ENCODE measurements at places on chromosomes 3 and 15.

DNA sequence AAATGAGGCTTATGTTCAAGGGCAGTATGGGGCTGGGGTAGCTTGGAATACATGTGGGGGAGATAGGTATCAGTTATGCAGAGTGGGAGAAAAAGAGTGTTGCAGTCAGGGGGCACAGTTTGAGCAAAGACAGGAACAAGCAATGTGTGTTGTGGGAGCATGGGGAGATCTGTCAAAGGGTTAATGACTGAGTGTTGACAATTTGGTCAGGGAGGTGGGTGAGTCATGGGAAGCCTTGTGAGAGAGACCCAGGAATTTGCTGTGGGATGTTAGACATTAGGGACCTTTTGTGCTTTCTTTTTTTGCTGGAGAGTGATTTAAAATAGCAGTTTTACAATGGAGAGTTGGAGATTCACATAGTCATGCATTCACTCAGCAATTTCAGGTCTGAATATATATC lies 221.6 kb upstream of the NR2E3 start:
- no peak for DNase-seq

- no peak for DNase-seq
Observed at GRCh38 chr15:60819360-60819759, 340.4 kb upstream of the ICE2 start.

GRCh38 chr3:69052472-69052898 lies 352 bp upstream of the TMF1 start:
- no peak for DNase-seq

GRCh38 chr3:50157827-50158529 lies 2.9 kb downstream of the SEMA3F start:
- no peak for DNase-seq

DNA sequence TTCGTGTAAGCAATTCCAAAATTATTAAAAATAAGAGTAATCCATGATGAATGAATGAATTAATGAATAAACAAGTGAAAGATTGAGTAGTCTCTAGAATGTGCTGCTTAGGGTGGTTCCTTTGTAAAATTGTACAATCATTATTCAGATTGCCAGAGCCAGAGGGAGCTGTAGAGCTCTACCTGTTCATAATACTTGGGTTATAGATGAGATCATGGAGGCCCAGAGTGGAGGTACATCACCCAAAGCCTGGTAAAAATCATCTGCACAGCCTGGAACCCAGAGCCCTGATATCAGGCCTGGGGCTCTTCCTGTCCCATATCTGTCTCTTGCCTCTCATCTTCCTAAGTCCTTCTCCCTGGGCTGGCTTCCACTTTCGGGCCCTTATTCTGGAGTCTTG lies 297.2 kb downstream of the RPLP1 start:
- no peak for DNase-seq

DNA sequence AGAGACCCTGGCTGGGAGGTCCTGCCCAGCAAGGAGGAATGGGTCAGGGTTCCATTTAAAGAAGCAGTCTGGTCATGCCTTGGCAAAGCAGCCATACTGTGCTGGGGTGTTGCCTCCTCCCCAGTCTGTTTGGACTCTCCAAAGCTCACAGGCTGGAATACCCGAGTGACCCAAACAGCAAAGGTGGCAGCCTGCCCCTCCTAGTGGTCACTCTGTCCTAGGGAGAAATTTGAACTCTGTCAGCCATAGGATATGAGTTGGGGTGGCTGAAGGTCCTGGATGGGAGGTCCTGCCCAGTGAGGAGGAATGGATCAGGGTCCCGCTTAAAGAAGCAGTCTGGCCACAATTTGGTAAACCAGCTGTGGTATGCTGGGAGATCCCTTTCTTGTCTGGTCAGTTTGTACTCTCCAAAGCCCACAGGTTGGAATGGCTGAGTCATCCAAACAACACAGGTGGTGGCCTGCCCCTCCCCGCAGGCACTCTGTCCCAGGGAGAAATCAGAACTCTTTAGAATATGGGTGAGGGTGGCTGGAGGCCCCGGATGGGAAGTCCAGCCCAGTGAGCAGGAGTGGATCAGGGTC lies 45.0 kb downstream of the CCR1 start:
- DNase-seq = no peak

- DNase-seq = no peak
Observed at GRCh38 chr3:187188931-187189330, 8.4 kb upstream of the RTP1 start.

DNA sequence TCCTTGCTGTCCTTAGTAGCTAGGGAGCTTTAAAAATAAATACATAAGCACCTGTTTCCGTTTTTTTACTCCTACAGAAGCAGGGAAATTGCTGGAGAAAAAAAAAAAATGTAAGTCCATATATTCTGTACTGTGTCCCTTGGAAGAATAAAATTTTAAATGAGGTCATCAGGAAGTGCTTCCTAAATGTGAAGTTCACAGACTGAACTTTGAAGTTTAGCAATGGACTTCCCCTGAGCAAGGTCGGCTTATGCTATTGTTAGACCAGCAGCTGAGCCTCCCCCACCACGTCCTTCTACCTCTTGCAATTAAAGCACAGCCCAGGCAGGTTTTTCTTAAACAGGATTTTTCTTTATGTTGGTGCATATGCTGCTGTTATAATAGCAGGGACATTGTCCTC lies 26.3 kb downstream of the LIPC start:
- no peak for DNase-seq

GRCh38 chr3:139260793-139261736 lies 82.8 kb upstream of the MRPS22 start:
- no peak for DNase-seq

DNA sequence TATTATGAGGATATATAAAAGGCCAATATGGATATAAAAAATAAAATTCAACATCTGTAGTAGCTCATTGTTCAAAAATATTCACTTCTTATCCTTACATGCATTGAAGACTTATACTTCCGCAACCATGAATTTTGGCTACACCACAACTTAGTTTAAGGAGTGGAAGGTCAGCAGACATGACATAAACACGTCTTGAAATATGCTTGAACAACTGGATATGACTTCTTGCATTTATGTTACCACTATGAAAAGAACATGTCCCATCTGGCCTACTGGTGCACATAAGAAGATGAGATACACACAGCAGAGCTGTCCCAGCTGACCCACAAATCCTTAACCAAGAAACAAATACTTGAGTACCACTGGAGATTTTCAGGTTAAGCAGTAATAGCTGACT lies 52.1 kb downstream of the MYO9A start:
- DNase-seq = no peak

GRCh38 chr3:38576131-38576525 lies 73.4 kb downstream of the SCN5A start:
- no peak for DNase-seq

- no peak for DNase-seq
Observed at GRCh38 chr3:134606033-134607025, 44.5 kb downstream of the KY start.

DNA sequence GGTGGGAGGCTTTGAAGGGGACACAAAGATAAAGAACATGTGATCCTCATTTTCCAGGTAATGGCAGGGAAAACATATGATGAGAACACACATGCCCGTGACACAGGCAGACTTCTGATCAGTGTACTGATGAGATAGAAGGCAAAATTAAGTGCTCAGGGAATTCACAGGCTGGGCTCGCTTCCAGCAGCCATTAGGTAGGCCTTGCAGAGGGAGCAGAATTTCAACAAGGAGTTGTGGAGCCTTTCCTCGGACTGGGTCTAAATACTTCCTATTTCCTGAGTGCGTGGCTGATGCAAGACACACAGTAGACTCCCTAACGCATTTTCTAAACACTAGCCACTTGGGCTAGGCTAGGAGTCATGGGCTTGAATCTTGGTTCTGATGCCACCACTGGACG lies 74.0 kb upstream of the ETV5 start:
- no peak for DNase-seq

DNA sequence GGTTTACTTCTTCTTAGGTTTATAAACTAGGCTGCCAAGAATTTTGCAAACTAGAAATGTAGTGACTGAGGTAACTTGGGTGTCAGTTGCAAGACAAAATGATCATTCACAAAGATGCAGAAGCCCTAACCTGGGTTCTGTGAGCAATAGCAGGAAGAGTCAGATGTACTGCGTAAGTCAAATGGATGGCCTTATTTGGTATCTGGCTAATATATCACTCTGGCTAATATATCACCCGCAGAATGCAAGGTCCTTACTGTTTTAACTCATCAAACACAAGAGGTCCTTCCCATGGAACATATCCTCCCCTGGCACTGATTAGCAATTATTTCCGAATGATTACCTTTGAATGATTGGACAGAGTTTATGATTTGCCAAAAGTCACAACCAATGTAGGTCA lies 37.4 kb downstream of the RBMS3 start:
- DNase-seq = no peak

GRCh38 chr3:41222501-41222900 lies 23.2 kb downstream of the CTNNB1 start:
- DNase-seq = no peak

DNA sequence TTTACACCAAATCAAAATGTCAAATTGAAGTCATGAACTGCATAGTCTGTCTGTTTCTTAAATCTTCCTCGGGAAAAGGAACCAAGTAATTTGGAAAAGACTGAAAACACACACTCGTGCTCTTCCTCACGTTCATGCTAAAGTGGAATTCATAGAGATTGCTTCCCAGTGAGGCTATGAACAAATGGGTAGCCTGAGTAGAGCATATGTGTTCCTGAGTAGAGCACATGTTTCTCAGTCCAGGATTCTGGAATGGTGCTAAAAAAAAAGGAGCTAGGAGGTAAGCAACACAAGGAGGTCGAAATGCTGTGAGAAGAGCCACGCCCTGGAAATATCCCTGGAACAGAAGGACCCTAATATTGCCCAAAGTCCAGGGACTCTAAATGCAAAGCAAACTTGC lies 494.2 kb upstream of the THBS1 start:
- DNase-seq = no peak

GRCh38 chr15:43299884-43300283 lies 30.5 kb downstream of the LCMT2 start:
- DNase-seq = no peak

GRCh38 chr3:65751123-65751700 lies 287.5 kb downstream of the MAGI1 start:
- no peak for DNase-seq

- DNase-seq = no peak
Observed at GRCh38 chr3:55780913-55781312, 293.8 kb upstream of the WNT5A start.

DNA sequence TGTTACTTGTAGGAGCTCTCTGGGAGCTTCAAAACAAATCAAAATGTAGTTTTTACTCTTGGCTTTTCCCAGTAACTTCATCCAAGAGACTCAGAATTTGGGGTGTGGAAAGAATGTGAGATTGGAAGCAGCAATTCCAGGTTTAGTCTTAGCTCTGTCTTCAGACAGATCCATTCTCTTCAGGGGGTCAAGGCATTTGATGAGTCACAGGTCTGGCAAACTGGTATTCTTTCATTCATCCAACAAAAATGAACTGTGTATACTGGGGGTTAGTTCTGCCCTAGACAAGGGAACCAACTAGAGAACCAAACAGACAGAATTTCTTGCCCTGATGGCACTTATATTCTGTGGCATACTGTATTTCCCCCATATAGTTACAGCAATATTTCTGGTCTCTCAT lies 36.3 kb upstream of the CADPS start:
- DNase-seq = no peak

All from GM12891 (cell line).